Activated CD4-positive, alpha-beta memory T cell treated with anti-CD3 and anti-CD28 coated beads for 36 hours (primary cell): ENCODE measurements at places on chromosomes 2 and 18. TPM values are rescaled to one million over a fixed set of nuclear protein-coding genes. Genes with fewer than 3 reads are reported as not detected.

BOD1L2 gene
- not detected for total RNA-seq

GRCh38 chr18:49491534-49491856 lies 4.5 kb upstream of the C18orf32 start:
- H3K27me3 ChIP-seq = no peaks in the 10 kb centered on the region
- peaks cover 53% of the 10 kb centered on the region for H3K36me3 ChIP-seq
- DNase-seq = no peak
- H3K27ac ChIP-seq = peak overlapping the region; percentile 97

GRCh38 chr2:24304098-24304497 lies 56.2 kb downstream of the ITSN2 start:
- H3K36me3 ChIP-seq = peaks cover 35% of the 10 kb centered on the region
- no peaks in the 10 kb centered on the region for H3K4me1 ChIP-seq
- DNase-seq = no peak
- H3K27me3 ChIP-seq = no peaks in the 10 kb centered on the region
- H3K4me3 ChIP-seq = no peak overlapping the region

GRCh38 chr2:68251855-68252399 lies 405 bp downstream of the PPP3R1 start:
- peak overlapping the region; percentile 97 for H3K27ac ChIP-seq
- peak; percentile 53 for DNase-seq
- peaks cover 37% of the 10 kb centered on the region for H3K4me1 ChIP-seq
- peaks cover 18% of the 10 kb centered on the region for H3K36me3 ChIP-seq
- H3K4me3 ChIP-seq = peak overlapping the region; percentile 98
- H3K27me3 ChIP-seq = no peaks in the 10 kb centered on the region

DNA sequence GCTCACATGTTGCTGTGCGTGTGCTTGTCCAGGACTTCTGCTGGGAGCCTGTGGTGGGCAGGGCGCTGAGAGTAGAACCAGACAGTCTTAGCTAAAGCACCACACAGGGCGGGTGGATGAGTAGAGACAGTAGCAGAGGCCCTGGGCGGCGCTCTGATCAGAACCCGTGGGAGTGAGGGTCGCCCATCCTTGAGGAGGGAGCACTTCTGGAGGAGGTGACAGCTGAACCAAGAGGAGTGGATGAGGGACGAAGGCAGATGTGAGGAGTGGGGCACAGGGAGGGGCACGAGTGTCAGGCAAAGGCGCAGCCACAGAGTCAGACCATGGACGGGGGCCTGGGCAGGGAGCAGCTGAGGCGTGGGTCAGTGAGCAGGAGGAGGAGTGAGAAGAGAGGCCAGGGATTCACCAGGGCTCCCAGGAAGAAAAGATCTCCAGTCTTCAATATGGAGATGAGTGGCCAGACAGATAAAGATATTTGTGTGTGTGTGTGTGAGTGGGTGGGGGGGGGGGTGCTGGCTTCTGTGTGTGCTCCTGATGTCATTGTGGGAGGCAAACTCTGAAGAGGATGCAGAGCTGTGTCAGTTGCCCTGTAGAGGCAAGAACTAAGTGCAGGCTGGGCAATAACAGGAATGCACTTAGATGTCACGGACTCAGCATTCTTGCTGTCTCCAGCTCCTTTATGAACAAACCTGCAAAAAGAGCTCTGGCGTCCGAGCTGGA lies 79.6 kb downstream of the TPO start:
- no peaks in the 10 kb centered on the region for H3K27me3 ChIP-seq
- no peaks in the 10 kb centered on the region for H3K4me1 ChIP-seq
- H3K27ac ChIP-seq = no peak overlapping the region
- DNase-seq = peak; percentile 2

DNA sequence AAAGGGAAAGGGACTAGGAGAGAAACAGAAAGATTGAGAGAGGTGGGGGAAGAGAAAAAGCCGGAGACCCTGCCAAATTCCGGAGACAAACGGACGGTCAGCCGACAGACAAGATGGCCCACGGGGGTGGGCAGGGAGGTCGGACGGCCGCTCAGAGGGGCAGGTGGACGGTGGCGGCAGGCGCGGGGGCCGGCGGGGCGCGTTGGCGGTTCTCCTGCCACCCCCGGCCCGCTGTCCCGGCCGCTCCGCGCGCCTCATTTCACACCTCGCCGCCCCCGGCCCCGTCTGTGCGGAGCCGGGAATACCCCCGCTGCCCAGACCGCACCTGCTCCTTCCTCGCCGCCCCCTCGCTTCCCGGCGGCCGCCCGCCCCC lies 935 bp downstream of the SLC30A3 start:
- H3K4me3 ChIP-seq = peak overlapping the region; percentile 38
- peaks cover 23% of the 10 kb centered on the region for H3K4me1 ChIP-seq
- peaks cover 55% of the 10 kb centered on the region for H3K27me3 ChIP-seq
